ENCODE measurements at places on chromosomes 1 and 21.

DNA sequence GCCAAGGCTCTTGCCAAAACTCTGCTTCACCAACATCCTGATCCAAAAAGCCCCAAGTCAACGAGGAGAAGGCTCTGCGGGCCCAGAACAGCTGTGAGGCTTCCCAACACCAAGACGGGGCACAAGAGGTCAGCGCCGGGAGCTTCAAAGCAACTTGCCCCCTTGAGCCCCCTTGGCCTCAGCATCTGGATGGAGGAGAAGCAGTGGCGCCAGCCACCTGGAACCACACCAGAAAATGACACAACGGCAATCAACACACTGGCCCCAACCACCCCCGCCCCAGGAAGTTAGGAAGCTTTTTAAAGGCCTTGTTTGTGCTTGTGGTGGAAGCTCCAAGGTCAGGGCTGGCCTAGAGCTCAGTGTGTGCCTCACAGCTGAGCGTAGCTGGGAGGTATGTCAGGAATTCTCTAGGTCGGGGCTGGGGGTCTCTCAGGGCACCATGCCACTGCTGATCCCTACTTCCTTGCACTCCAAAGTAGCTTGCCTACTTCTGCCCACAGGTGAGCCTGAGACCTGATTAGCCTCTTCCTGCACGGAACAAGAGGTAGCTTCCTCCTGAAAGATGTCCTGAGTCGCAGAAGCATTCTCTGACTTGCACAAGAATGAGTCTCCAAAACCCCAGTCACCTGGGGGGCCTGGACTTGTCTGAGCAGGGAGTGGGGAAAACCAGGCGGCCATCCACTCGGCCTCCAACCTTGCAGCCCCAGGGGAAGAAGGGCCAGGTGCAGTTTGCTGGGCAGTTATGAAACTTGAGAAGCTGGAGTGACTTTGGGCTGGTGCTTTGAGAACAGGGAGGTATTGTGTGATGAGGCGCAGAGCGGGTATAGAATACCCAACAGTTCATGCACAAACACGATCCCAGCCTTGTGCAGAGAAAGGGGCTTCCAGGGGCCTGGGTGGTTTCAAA lies 9.7 kb upstream of the SRP9 start:
- DNase-seq = no peak

GRCh38 chr21:43956670-43957035 lies 55.5 kb upstream of the TRAPPC10 start:
- DNase-seq = no peak

GRCh38 chr1:12617901-12618660 lies at the start of gene DHRS3:
Gene DHRS3 (minus strand): TSS chr1:12618210. CDS start chr1:12617348, 862 bp downstream.
- DNase-seq = peak; percentile 46

DNA sequence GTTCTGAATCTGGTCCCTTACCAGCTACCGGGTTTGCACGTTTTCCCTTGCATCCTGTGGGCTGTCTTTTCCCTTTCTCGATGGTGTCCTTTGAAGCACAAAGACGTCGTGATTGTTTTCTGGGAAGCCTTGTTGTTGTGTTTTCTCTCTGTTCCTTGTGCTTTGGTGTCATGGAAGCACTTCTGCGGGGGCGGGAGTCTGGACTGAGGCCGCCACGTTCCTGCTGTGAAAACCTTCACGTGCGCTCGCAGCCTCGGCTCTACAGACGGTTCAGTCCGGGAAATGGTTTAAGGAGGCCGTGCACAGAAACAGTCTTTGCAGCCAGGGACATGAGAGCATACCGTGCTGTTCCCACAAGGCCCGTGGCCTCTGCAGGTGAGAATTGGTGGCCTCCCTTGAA lies 68.5 kb downstream of the SKI start:
- DNase-seq = no peak

GRCh38 chr1:41282679-41283317 lies 40.7 kb upstream of the SCMH1 start:
- DNase-seq = no peak

GRCh38 chr1:14615549-14616218 lies 17.2 kb downstream of the KAZN start:
- no peak for DNase-seq

DNA sequence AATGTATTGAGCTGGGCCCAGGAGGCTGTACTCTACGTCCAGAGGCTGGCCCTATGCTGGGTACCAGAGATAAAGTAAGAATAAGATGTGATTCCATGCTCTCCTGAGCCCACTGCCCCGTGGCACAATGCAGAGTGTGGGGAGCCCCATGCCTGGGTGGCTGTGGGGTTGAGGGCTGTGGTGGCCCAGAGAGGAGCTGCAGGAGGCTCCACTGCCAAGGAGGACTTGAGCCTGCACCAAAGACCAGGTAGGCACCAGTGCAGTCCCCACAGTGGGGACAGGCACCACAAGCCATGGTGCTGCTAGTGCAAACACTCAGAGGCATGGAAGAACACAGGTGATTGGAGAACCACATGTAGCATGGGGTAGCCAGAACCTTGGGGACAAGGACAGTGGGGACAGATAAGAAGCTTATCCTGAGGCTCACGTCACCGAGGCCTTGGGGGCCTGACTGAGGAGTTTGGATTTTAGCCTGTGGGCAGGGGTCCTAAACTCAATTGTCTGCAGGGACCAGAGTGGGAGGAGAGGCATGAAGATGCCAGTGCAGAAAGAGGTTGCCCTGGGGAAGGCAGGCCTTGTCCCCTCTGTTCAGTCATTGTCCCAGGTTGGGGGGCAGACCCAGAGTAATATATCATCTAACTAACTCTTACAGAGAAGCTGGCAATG lies 21.9 kb upstream of the EPS8L3 start:
- no peak for DNase-seq

DNA sequence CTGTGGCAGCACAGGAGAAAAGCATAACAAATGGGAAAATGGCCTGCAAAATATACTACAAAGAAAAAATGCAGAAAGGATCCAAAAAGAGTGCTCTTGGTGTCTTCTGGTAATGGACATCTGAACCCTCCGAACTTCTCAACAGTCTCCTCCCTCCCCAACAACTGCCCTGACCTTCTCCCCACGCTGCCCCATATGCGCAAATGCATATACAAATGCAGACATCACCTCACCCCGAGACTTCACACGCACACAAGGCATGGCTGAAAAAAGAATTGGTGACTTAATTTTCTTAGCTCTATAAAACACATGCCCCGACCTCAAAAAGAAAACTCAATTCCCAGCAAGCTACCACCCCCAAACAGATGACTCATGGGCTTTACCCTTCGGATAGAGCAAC lies 8.4 kb downstream of the KCND3 start:
- DNase-seq = no peak

GRCh38 chr21:8994640-8995511 lies 1526.5 kb upstream of the TPTE start:
- no peak for DNase-seq

DNA sequence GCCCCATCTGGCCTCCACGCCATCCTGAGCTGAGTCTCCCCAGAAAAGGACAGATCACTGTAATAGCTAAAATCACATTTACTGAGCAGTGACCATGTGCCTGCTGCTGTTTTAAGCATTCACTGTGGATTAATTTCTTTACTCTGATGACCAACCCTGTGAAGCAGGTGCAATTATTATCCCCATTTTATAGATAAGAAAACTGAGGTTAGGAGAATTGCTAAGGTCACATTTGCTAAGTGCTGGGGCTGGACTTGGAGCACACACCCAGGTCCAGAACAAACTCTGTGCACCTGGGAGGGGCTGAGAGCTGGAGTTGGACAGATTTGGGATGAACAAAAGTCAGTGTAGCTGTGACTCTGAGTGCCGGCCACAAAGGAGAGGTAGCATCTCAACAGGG lies 58.0 kb downstream of the SDC3 start:
- no peak for DNase-seq

DNA sequence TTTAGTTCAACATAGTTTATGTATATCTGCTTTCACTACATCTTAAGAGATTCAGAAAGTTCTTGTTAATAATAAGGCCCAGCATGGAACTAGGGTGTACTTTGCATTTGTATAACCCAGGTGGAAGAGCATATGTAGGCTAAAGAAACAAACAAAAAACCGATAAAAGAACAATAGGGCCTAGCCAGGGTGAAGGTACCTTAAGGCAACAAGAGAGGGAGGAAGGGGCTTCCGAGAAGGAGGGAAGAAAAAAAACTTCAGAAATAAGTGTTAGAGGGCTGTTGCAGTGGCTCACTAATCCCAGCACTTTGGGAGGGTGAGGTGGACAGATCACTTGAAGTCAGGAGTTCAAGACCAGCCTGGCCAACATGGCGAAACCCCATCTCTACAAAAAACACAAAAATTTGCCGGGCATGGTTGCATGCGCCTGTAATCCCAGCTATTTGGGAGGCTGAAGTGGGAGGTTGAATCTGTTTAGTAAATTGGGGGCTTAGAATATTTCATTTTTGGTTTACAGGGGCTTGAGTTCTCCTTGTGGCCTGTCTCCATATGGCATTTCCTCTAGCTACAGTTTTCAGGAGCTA lies 4.7 kb upstream of the SPATA45 start:
- no peak for DNase-seq

DNA sequence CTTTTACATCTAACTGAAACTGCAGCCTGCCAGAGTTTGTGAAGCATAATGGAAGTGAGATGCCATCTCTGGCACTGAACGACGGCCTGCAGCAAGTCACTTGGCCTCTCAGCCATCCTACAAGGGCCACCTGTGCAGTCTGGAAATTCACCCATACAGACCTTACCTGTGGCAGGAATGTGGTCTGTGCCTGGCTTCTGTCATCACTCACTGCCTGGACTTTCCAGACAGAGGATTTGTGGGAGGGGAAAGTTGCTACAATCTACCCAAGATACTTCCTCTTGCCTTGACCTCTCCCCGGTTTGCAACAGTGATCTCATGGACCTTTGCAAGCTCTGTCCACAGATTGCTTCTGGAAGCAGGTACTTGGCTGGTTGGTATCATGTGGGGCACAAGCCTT lies 58.4 kb upstream of the ATP1B1 start:
- DNase-seq = no peak

GRCh38 chr1:7529917-7530316 lies 241.2 kb upstream of the VAMP3 start:
- DNase-seq = no peak

GRCh38 chr1:185170291-185170848 lies 13.4 kb downstream of the SWT1 start:
- DNase-seq = no peak

DNA sequence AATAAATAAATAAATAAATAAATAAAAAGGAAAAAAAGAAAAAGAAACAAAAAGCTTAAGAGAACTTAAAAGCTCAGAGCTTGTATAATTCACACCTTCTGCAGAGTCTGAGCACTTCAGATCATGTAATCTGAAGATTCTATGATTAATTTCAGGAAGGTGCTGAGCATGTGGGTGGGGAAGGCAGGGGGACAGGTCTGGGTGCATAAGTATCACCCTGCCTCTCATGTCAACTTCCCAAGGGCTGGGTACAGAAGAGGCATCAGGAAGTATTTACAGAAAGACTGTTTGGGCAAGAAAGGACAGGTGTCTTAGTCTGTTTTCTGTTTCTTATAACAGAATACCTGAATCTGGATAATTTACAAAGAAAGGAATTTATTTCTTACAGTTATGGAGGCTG lies 20.4 kb upstream of the PADI2 start:
- no peak for DNase-seq

GRCh38 chr1:236844499-236845271 lies 49.6 kb downstream of the MTR start:
- no peak for DNase-seq

GRCh38 chr1:56551691-56552090 lies 27.7 kb downstream of the PLPP3 start:
- DNase-seq = no peak

GRCh38 chr1:172515927-172516326 lies 17.0 kb upstream of the SUCO start:
- no peak for DNase-seq

GRCh38 chr1:204725821-204726448 lies 40.4 kb upstream of the LRRN2 start:
- DNase-seq = no peak

DNA sequence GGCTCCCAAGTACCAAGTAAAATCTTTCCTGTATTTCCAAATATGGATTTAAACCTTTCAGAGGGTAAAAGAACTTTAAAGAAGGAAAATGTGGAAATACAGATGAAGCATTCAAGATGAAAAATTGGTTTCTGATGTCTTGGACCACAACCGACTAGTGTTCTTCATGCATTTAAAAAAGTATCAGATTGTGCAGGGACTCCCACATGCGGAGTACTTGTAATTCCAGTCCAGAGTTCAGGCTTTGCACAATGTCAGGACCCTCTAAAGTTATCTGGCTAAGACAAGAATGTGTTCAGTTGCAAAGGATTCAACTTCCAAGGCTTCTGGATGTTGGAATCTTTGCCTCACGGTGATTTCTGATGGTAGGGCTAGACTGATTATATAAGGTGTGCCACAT lies 66.7 kb downstream of the RGL1 start:
- DNase-seq = no peak

DNA sequence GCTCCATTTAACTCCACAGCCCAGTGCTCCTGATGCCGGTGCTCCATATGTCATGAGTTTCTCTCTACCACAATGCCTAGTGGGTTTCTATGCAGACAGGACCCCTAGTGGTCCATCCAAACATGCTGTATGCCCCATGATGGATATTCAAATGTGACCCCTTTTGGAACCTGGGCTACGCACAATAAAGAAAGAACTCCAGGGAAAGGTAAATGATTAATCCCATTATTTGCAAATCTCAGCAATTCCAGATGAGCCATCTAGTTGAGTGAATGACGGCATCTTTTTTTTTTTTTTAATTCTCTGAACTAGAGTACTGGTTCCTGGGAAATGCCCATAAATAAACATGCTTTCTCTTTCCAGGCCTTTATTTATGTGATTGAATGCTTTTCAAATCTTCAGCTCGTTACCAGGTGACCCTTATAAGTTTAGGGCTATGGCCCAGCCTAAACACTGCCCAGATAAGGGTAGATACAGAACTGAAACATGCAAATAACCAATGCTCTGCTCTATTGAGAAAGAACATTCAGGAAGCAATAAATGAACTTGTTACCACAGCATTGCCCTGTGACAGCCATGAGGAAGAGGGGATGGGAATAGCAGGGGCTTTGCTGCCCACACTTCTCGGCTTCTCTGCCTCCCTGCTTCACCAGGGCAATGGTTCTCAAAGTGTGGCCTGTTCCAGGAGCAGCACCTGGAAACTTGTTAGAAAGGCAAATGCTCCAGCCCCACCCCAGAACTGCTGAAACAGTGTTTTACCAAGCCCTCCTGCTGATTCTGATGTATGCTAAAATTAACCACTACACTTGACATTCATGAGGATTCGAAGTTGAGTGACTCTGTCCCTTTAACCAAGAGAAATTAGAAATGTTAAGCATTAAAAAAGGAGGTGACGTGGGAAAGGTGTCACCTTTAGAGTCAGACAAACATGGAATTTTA lies 151.7 kb downstream of the SEC16B start:
- DNase-seq = no peak

- DNase-seq = no peak
Observed at GRCh38 chr1:202923533-202923932, 3.5 kb downstream of the KLHL12 start.

Data from stimulated activated CD8-positive, alpha-beta memory T cell treated with anti-CD3 and anti-CD28 coated beads, Interleukin-7, amount 100 ng/mL, for 1 hour (primary cell).